ENCODE measurements at places on chromosomes 5 and 9.

DNA sequence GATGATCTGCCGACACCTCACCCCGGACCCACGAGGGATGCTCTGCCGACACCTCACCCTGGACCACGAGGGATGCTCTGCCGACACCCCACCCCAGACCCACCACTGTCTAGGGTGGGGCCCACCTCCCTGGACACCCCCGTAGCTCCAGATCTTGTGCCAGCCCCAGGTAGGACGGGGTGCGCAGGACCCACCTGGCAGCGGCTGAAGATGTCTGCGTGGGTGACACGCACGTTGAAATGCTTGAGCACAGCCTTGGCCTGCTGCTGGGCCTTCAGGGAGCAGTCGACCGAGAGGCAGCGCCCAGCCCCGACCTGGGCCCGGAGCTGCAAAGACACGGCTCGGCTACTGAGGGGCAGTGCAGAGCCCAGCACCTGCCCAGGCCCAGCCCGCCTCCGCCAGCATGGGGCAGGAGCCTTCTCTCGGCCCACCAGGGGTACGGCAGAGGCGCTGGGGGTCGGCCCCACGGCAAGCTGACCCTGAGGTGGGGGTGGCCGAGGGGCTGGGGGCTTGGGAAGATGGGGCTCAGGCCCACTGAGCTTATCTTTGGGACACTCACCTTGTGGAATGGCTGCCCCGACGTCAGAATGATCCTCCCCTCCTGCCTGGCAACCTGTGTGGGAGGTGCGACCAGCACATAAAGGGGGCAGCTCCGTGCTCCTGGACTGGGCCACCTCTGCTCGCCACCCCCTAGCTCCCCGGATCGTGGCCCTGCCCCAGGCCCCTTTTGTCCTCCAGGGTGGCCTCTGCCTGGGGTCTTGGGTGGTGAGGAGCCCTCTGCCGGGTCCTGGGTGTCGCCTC lies 21.7 kb upstream of the NRARP start:
- DNase-seq = no peak

DNA sequence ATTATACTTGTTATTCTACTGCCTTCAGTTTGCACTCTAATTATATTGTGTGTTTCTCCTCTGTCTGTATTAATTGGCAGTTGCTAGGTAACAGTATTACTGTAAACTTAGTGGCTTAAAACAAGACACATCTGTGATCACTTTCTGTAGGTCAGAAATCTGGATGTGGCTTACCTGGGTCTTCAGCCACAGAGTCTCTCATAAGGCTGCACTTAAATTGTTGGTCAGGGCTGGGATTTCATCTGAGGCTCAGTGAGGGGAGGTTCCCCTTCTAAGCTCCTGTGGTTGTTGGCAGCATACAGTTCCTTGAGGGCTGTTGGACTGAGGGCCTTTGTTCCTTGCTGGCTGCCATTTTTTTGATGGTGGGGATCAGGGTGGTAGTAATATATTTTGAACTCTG lies 68.8 kb downstream of the SLC44A1 start:
- DNase-seq = no peak

DNA sequence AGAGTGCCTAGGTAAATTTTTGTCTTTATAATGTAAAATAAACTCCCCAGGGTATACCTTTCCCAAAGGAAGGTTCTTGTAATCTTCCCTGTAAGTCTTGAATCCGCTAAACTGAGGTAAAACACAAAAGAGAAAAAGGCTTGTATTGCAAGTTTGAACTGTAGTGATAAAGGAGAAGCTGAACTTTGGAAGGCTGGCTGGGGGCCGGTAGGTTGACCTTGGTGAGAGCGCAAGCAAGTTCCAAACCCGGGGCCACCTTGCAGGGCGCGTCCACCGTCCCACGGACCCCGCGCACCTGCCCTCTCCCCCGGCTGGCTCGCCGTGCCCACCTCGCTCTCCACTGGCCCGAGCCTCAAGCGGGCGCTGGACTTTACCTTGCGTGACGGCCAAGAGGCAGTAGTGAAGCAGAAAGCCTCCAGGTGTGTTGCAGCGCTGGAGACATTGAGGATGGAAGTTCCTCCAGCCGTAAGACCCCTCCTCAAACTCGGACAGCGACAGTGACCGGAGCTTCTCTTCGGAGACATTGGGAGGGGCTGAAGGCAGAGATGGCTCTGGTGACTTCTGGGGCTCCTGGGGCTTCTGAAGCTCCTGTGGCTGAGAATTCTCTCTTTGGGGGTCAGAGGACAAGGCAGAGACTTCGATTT lies 428 bp downstream of the SLCO4C1 start:
- peak; percentile 0 for DNase-seq

- DNase-seq = no peak
Measured at GRCh38 chr5:74636552-74636951, 4.0 kb downstream of the ENC1 start.

GRCh38 chr9:83981126-83981871 lies 694 bp downstream of the RMI1 start:
- no peak for DNase-seq

- DNase-seq = no peak
Measured at GRCh38 chr9:134923466-134923865, 5.8 kb upstream of the FCN1 start.

GRCh38 chr5:157463621-157464518 lies 3.9 kb downstream of the NIPAL4 start:
- no peak for DNase-seq

- DNase-seq = no peak
Measured at GRCh38 chr5:41793141-41793770, 77.0 kb downstream of the OXCT1 start.

DNA sequence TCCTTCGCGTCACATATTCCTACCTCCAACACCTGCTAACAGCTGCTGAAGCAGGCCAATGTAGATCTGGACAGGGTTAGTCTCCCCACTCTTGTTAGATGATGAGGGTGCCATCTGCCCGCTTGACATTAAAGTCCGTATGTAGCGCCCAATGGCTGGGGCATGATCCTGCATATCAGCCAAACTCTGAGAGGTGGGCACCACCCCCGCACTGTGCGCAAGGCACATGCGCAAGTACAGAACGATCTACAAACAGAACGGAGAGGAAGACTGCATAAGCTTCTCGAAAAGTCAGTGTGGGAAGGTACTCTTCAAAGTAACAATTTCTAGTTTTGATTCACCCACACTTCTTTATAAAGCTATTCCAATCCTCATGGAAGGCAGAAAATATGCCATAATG lies 69.8 kb downstream of the ECPAS start:
- no peak for DNase-seq

DNA sequence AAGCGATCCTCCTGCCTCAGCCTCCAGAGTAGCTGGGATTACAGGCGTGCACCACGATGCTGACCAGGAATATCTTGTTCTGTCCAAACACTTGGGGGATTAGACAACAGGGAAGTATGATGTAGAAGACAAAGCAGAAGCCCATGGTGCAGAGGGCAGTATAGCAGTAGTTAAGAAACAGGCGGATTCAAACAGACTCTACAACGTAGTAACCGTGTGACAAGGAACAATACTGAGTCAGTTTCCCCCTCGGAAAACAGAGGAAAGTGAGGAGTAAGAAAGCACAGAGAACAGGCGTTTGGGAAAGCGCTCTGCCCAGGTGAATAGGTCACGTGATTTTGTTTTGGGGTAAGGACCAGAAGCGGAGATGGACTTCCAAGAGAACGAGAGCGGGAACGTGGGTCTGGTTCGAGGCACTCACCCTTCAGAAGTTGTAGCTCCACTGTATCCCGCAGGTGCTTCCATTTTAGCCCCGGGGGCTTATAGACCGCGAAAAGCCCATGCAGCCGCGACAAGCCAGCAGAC lies 306 bp downstream of the TRUB2 start:
- no peak for DNase-seq

DNA sequence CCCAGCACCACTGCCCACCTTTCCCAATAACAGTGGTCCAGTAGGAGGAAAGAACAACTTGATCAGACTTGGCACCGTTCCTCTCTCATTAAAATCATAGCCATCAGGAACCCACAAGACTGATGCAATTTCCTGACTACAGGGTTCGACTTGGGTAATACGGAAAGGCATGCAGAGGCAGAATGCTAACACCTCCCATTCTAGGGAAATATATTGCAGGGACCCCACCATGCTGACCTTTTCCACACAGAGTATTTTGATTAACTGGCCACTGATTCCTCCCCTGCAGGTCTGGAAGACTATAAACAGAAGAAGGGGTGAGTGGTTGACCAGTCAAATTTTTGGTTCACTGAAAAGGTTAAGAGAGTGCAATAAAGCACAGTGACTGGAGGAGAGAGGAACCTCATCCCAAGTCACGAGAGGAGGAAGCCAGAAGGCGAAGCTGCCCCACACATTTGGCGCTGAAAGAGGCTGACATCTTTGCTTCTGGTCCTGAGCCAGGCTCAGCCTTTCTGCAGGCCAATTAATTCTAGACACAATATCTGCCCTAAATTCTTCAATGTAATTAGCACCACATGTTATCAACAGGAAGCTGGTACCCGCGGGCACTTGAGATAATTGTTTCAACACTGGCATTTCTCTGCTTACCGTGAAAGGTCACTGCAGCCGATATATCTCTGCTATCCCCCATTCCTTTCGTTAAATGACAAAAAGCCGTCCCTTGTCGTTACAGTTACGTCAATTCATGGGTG lies 64.7 kb upstream of the SPOCK1 start:
- DNase-seq = no peak

DNA sequence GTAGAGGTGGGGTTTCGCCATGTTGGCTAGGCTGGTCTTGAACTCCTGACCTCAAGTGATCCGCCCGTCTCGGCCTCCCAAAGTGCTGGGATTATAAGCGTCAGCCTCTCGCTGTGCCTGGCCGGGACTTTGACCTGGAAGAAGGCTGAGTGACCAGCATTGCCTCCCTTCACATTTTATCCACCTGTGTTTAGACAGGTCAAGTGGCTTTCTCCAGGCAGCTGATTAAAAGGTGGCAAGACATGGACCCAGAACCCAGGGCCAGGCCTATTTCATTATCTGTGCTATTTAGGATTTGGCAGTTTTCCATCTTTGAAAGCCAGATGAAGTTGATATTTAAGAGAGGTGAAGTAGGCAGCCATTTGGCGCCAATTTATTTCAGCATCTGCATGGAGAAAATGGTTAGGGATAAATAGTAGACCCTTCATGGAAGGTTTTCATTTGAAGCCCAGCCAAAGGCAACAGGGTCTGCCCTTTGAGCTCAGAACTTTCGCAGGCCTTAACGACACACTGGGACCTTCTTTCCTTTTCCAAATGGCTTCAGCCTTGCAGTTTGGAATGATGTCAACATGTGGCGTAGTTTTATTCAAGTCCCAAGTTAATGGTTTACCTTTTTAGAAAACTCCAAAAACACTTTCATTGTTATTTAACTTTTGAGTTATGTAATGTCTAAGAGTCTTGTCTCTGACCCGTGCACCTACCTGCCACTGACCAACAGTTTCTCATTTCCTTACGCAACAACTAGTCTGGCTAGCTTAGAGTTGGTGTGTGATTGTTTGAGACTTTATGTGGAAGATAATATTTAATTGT lies 8.4 kb downstream of the DAPK1 start:
- no peak for DNase-seq

DNA sequence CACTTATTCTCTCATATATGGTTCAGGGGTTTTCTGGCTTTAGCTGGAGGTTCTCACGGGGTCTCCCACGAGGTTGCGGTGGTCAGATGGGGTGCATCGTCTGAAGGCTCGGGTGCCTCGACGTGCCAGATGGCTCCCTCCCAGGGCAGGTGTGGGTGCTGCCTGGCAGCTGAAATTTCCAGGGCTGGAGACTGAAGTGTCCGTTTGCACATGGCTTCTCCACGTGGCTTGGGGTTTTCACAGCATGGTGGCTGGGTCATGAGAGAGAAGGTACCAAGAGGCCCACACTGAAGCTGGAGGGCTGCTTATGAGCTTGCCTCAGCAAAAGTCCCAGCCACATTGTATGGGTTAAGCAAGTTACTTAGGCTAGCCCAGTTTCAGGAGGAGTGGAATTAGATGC lies 218.6 kb downstream of the AGTPBP1 start:
- no peak for DNase-seq

- DNase-seq = no peak
Measured at GRCh38 chr9:91896513-91897121, 53.4 kb downstream of the ROR2 start.

DNA sequence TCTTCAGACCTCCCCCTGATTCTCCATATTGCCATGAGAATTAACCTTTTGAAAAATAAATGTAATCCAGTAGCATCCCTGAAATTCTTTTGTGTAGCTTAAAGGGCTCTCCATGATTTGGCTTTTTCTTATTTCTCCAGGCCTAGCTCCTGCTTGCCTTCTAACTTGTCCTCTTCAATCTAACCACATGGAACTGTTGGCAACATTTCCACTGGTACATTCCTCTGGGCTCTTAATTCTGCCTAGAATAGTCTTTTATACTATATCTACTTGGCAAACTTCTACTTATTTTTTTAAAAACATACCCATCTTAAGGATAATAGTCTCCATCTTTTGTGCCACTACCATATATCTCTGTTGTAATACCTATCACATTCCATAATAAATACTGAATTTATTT lies 54.1 kb downstream of the GNG10 start:
- DNase-seq = no peak

GRCh38 chr9:2809692-2810419 lies 34.0 kb downstream of the PUM3 start:
- no peak for DNase-seq

- DNase-seq = no peak
Measured at GRCh38 chr5:107092695-107093094, 578.0 kb downstream of the EFNA5 start.

DNA sequence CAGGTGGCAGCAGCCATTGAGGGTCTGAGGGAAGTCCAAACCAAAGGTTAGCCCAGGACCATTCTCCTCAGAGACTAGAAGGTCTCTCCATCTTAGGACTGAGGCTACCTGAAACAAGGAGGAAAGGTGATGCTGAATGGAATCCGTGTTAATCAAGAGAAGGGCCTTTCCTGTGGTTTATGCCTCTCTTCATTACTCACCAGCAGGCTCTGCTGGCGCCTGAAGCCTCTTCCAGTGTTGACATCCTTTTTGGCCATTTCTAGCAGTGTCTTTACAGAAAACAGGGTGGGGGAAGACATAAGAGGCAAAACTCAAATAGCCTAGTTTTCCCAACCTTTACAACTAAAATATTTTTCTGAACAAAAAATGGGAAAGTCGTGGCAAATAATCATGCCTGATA lies 98.0 kb downstream of the ENC1 start:
- no peak for DNase-seq

DNA sequence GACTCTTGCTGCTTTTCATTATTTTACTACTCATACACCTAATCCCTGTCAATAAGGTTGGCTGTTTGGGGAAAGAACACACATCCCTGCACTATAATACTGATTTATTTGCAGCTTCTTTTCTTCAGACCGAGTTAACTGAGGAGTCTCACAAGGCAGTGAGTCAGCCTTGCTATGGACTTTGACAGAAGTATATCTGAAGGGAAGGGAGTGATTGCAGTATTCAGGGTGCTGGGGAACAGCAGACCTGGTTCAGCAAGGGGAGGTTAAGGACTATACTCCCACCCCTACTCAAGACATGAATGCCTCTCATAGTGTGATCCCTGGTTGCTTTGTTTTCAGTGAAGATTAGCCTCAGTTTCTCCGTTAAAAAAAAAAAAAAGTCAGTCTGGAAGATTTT lies 99.8 kb downstream of the TLE4 start:
- no peak for DNase-seq

DNA sequence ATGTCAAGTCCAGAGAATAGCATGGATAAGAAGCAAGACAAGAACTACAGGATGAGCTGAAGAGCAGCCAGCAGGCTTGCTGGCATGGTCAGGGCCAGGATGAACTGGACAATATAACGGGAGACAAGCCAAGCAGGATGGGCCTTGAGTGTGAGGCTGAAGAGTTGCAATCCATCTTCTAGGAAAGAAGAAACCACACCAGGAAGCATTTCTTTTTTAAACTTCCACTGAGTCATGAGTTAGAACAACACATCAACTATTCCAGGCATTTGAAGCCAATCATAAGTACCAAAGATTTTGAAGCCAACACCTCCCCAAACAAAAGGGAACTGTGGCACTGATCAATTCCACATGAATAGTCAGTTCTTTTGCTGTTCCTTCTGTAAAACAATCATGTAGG lies 27.3 kb downstream of the SLC31A2 start:
- DNase-seq = no peak
